ENCODE measurements at places on chromosomes 3 and 15. TPM values are rescaled to one million over a fixed set of nuclear protein-coding genes. Genes with fewer than 3 reads are reported as not detected.

FES gene
- total RNA-seq: 18.0 TPM

PLAAT1 gene
- total RNA-seq: not detected

GCSAM gene
- total RNA-seq: 14.4 TPM

CSPG4 gene
- total RNA-seq: not detected

ABI3BP gene
- not detected for total RNA-seq

SNTN gene
- total RNA-seq: not detected

PRR20G gene
- not detected for total RNA-seq

P2RY1 gene
- total RNA-seq: 0.17 TPM

C2CD4A gene
- total RNA-seq: 2.3 TPM

SEMA7A gene
- total RNA-seq: 68.4 TPM

RARRES1 gene
- not detected for total RNA-seq

XIRP1 gene
- 1.6 TPM for total RNA-seq

TUSC7 gene
- total RNA-seq: not detected

ALPK3 gene
- 0.10 TPM for total RNA-seq

All from activated CD4-positive, alpha-beta memory T cell treated with anti-CD3 and anti-CD28 coated beads for 36 hours (primary cell).